ENCODE measurements at places on chromosomes 6 and 20.

GRCh38 chr6:159416891-159417560 lies 247.8 kb downstream of the FNDC1 start:
- DNase-seq = no peak

DNA sequence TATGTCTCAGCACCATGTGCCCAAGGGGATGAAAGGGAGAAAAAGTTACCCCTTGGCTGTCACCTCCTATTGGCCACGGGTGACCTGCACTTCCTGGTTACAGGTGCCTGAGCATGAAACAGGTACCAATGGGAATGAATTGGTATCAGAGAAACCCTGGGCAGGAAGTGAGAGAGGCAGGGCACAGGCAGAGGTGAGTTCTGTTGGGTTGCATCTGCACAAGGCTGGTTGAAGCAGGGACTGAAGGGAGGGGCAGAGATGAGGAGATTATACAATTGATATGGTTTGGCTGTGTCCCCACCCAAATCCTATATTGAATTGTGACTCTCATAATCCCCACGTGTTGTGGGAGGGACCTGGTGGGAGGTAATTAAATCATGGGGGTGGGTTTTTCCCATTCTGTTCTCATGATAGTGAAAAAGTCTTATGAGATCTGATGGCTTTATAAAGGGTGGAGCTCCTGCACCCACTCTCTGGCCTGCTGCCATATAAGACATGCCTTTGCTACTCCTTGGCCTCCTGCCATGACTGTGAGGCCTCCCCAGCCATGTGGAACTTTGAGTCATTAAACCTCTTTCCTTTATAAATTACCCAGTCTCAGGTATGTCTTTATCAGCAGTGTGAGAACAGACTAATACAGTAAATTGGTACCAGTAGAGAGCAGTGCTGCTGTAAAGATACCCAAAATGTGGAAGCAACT lies 291.8 kb downstream of the LRFN2 start:
- DNase-seq = no peak

GRCh38 chr6:17393892-17394631 lies 667 bp downstream of the CAP2 start:
- DNase-seq = no peak

GRCh38 chr6:87078983-87079616 lies 15.8 kb downstream of the CGA start:
- peak; percentile 83 for DNase-seq

- DNase-seq = no peak
Observed at GRCh38 chr20:53099856-53100255, 127.7 kb downstream of the TSHZ2 start.
